ENCODE measurements at places on chromosomes 12 and 14. TPM values are rescaled to one million over a fixed set of nuclear protein-coding genes. Genes with fewer than 3 reads are reported as not detected.

B3GNT4 gene
- 6.4 TPM for polyA plus RNA-seq

NELL2 gene
- 26.0 TPM for polyA plus RNA-seq

TAS2R7 gene
- polyA plus RNA-seq, result not detected

SOAT2 gene
- polyA plus RNA-seq, result 1.6 TPM

CCDC196 gene
- 0.38 TPM for polyA plus RNA-seq

MANSC4 gene
- polyA plus RNA-seq, result 0.95 TPM

BATF gene
- polyA plus RNA-seq, result not detected

ITGA5 gene
- 39.1 TPM for polyA plus RNA-seq

TAS2R42 gene
- not detected for polyA plus RNA-seq

POU6F1 gene
- 8.8 TPM for polyA plus RNA-seq

NR4A1 gene
- polyA plus RNA-seq, result 29.5 TPM

NPFF gene
- 2.1 TPM for polyA plus RNA-seq

SERPINA3 gene
- 0.33 TPM for polyA plus RNA-seq

DIO2 gene
- polyA plus RNA-seq, result 0.45 TPM

OTOGL gene
- polyA plus RNA-seq, result 0.95 TPM

LRRC43 gene
- 6.8 TPM for polyA plus RNA-seq

BCL11B gene
- 2.7 TPM for polyA plus RNA-seq

PIWIL1 gene
- 0.78 TPM for polyA plus RNA-seq

NAV3 gene
- 11.4 TPM for polyA plus RNA-seq

CHGA gene
- polyA plus RNA-seq, result not detected

USP44 gene
- 2.4 TPM for polyA plus RNA-seq
